Activated T-cell treated with anti-CD3 and anti-CD28 coated beads for 24 hours (primary cell): ENCODE measurements at places on chromosomes 13 and 19.

DNA sequence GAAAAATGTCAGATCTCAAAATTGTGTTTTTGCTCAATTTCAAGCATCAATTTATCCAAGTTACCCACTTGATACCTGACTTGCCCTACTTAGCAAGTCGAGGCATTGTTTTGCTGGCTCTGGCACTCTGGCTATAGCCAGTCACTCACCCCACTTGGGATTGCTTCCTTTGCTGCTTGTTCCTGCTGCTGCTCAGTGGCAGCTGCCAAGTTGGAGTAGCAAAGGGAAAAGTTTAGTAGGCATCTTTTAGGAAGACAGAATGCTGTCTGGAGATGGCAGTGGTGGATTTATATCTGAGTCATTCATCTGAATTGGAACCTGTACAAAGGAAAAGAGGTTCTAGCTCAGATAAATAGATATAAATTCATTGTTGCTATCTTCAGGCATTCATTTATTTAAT lies 41.2 kb downstream of the PCCA start:
- DNase-seq = no peak

- peak; percentile 4 for DNase-seq
Observed at GRCh38 chr19:45293682-45294081, 29.0 kb downstream of the CKM start.

- DNase-seq = no peak
Observed at GRCh38 chr19:6914321-6914720, 26.9 kb downstream of the ADGRE1 start.

GRCh38 chr13:72653506-72653905 lies 73.9 kb downstream of the MZT1 start:
- no peak for DNase-seq

GRCh38 chr19:18948976-18949356 lies 7.9 kb upstream of the HOMER3 start:
- DNase-seq = no peak

DNA sequence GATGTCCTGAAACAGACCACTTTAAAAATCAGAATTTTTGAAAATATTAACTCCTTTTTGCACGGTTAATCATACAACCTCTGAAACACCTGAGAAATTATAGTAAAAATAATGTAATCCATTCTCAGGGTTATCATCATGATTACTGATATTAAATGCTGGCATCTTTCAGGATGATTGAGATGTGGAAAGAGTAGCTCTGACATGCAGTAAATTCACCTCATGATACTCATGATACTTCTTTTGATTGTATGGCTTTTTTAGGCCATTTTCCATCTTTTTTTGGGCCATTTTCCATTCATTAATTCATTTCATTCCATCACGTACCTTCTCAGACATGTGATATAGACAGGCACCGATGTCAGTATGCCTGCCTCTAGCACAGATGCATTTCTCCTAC lies 85.1 kb downstream of the FGF14 start:
- no peak for DNase-seq

DNA sequence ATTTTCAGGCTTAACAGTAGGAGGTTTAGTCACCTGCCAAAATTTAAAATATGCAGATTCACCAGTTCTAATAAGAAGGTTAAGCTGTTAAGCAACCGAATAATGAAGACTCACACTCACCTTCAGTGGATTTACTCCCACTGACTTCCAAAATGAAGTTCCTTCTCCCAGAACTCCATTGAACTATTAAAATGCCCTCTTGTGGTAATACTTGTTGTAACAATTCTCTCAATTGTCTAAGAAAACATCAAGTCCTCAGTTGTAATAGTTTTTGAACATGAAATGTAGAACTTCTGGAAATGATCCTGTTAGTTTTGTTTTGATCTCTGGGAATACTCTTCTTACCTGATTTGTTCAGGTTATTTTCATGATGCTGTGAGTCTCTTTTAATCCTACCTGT lies 522.0 kb upstream of the ATXN8OS start:
- DNase-seq = no peak

DNA sequence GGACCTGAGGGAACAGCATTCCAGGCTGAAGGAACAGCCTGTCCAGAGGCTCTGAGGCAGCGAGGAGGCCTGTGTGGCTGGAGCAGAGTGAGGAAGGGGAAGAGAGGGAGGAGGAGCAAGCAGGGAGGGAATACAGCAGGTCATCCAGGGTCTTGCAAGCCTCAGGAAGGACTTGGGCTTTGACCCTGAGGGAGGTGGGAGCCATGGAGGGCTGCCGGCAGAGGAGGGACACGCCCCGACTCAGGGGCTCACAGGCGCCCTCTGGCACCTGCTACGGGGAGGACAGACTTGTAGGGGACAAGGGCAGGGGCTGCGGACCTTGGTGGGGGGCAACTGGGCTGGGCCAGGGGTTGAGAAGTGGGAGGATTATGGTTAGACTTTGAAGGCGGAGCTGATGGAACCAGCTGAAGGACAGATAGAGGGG lies 4.7 kb downstream of the TINCR start:
- no peak for DNase-seq

DNA sequence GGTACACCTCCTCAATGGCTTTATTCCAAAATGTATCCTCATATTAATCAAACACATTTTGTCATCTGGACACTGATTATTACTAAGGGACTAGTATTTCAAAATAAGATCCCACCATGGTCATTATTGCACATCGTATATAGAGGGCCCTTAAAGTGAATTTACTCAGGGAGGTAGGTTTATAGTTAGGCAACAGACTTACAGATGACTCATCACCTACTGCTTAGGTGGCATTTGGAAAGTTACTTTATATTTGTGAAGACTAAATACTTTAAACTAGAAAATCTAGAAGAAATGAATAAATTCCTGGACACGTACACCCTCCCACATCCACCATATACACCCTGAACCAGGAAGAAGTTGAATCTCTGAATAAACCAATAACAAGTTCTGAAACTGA lies 353.0 kb downstream of the KCTD12 start:
- no peak for DNase-seq

GRCh38 chr13:45487604-45488003 lies 22.9 kb downstream of the COG3 start:
- no peak for DNase-seq

DNA sequence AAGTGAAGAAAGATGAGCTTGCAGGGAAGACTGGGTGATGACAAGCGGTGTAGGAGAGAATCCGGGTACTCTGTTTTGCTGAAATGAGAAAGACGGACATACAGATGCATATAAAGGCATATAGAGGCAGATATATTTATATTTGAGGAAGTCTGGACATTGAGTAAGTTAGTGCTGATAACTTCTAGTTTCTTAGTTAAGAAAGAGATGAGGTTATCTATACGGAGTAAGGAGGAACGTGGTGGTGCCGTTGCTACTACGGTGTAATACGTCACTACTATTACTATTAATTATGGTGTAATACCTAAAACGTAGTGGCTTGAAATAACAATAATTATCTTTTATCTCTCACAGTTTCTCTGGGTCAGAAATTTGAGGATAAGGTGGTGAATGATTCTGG lies 9.8 kb upstream of the CPB2 start:
- no peak for DNase-seq

DNA sequence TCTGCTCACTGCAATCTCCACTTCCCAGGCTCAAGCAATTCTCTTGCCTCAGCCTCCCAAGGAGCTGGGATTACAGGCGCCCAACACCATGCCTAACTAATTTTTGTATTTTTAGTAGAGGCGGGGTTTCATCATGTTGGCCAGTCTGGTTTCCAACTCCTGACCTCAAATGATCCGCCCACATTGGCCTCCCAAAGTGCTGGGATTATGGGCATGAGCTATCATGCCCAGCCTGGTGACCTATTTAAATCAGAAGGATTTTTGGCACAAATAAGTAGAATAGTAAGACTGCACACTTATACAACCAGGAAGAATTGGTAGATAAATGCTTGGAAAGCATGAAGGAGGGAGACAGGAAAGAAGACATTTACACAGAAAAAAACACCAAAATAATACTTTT lies 53.4 kb upstream of the AKAP11 start:
- DNase-seq = no peak

DNA sequence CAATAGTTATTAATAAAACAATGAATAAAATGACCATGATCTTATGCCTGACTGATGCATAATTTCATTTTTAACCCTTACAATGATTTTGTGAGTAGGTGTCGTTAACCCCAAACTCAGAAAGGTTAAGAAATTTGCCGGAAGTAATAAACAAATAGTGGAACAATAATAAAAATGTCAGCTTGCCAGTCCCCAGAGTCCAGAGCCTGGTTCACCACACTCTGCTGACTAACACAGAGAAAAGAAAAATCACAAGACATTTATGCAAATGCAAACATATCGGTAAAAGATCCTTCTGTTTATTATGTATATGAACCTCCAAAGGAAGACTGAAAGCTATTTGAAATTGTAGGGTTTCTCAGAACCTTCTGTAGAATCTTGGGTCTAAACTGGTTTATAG lies 563.7 kb downstream of the EFNB2 start:
- no peak for DNase-seq

DNA sequence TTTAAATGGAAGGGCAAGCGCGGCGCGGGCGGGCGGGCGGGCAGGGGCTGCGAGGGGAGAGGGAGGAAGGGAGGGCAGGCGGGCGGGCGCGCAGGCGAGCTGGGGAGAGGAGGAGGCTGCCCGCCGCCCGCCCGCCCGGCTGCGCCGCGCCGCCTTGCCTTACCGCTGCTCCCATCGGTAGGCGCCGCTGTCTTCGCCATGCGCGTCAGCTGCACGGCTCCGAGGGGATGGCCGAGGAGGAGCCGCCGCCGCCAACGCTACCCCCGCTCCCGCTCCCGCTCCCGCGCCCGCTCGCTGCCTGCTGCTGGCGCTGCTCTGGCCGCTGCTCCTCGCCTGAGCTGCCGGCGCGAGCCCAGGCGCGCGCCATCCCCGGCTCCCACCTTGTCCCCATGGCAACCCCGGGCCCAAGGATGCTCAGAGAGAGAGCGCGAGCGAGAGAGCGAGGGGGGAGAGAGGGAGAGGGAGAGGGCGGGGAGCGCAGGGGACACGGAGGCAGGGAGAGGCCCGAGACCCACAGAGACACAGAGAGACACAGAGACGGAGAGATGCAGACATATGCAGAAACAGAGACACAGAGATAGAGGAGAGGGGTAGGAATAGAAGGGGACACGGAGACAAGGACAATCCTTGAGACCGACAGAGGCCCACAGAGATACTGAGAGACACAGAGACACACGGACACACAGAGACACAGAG lies 40.3 kb downstream of the DEDD2 start:
- peak; percentile 71 for DNase-seq

- no peak for DNase-seq
Observed at GRCh38 chr19:47446534-47447469, 24.9 kb downstream of the SLC8A2 start.

DNA sequence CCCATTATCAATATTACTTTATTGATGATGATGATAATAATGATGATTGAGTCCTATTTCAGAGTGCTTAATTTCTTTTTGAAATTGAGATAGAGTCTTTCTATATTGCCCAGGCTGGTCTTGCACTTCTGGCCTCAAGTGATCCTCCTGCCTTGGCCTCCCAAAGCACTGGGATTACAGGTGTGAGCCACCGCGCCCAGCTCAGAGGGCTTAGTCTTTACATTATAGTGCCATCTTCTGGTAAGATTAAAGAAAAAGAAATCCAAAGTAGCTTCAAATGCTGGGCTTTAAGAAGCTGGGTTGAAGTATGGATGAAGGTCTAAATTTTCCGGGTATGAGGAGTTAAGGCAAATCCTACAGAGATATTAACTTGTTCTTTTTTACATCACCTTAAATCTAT lies 3.4 kb upstream of the ZNF333 start:
- peak; percentile 11 for DNase-seq

DNA sequence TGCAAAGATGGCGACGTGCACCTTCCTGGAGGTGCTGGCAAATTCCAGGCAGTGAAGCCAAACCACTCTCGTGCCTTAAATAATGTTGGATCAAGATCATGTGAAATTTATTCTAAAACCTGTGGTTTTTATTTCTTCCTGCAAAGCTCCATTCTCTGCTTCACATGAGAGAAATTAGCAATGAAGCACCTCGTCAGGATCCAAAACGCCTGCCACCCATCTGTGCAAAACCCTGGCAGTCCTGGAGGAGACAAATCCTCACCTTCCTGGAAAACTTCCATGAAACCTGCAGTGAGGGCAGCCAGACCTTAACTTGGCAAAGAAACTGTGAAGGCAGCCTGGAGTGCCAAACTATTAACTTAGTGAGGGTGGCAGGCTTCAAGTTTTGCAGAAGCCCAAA lies 47.6 kb downstream of the CHST8 start:
- no peak for DNase-seq

GRCh38 chr19:6048793-6049405 lies 61.4 kb downstream of the RFX2 start:
- peak; percentile 68 for DNase-seq

- no peak for DNase-seq
Observed at GRCh38 chr19:45508861-45509691, 1.8 kb downstream of the VASP start.

DNA sequence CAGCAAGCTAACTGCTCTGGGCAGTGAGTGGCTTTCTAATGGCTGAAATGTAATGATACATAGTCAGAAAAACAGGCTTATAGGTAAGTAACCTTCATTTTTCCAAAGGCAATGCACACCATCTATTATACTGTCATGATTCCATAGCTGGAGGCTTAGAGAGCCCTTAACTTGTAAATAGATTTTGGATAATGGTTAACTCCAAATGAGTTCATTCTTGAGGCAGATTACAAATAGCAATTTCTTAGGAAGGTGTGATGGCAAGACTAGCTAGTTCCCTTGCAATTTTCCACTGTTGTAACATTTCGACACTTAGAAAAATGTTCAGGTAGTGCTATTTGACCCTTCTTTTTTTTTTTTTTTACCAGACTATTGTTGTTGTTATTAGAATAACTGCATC lies 789.8 kb upstream of the PCDH9 start:
- no peak for DNase-seq

- no peak for DNase-seq
Observed at GRCh38 chr19:45428384-45429231, 4.9 kb upstream of the ERCC1 start.

- no peak for DNase-seq
Observed at GRCh38 chr13:75307370-75307949, 174.5 kb downstream of the TBC1D4 start.

DNA sequence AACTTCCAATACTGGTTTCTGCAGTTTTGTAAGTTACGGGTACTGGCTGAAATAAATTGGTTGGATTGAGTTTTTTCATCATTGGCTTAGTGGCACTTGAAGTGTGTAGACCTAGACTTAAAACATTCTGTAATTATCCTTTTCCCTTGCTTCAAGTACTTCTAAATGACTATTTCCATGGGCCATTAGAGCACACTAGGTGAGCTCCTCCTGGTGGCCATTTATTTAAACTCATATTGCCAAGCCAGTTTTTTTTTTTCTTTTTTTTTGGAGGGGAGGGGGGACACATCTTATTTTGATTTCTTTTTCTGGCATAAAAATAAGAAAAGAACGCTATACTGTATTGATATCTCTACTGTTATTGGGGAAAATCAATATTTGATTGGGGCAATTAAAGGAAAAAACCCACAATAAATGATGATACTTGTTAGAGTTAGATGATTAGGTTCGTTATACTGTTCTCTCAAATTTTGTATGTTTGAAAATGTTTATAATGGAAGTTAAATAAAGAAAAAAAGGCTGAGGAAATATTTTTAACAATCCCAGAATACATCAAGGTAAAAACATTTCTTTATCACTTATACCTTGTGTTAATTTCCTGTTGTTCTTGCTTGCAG lies 82.9 kb downstream of the PDS5B start:
- no peak for DNase-seq

- no peak for DNase-seq
Observed at GRCh38 chr13:44331912-44332851, 41.4 kb upstream of the SERP2 start.

GRCh38 chr19:19042732-19043280 lies 9.4 kb downstream of the ARMC6 start:
- DNase-seq = no peak

- DNase-seq = no peak
Observed at GRCh38 chr13:20518660-20519100, 7.0 kb downstream of the CRYL1 start.

GRCh38 chr13:38262211-38262610 lies 87.4 kb upstream of the UFM1 start:
- no peak for DNase-seq
